ENCODE measurements at places on chromosomes 2 and 18.

GRCh38 chr18:49096021-49096420 lies 145.3 kb upstream of the SMAD7 start:
- no peak for DNase-seq

- no peak for DNase-seq
These were observed 767.8 kb upstream of the ZEB2 start for GRCh38 chr2:145287736-145288135.

DNA sequence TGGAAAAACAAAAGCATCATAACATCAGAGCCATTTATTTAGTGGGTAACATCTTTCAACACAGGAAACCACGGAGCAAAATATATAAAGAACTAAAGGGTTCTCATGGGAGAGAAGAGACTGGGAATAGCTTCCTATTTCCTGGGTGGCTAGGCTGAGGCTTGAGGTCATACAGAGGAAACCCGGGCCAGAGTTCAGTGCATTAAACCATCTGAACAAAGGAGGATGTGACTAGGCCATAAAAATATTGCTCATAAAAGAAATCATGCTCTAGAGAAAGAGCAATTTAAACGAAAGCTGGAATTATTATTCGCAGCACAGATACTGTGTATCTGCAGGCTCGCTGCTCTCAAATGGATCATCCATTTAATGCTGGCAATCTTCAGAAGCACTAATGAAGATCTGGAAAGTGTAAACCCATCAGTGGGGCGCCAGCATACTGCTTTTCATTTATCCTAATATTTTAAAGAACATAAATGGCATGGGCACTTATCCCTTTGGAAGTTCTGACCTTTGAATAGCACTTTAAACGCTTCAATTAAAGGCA lies 83.3 kb downstream of the GALNT14 start:
- DNase-seq: no peak

DNA sequence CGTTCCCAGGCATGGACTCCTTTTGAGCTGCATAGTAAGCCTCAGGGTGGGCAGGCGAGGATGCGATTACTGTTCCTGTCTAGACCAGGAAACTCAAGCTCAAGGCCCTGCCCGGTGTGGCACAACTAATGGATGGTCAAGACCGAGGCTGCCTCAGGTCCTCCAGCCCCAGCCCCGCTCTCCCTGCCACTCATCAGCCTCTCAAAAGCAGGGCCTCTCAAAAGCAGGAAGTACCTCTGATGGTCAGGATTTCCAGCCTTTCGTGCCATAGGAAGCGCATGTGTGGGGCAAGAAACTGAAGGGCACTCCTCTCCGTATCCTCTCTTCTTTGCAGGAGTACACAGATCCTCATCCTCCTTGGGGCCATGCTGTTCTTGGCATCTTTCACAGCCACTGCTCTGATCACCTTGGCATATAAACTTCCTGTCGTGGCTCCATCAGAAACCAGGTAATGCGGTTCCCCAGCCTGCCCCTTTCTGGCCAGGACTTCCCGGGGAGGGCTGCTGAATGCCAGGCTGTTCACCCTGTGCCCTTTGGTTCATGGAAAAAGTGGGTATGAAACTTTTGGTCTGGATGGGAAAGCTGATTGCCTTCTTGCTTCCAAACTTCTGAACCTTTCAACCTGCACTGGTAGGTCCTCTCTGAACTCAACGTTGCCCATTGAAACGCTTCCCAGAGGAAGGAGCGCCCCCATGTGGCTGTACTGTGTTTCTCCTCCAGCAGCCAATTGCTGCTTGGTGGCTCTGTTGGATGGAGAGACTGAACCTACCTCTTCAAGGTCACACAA lies 82.8 kb upstream of the SEC11C start:
- DNase-seq: no peak
